ENCODE measurements at places on chromosomes 16 and 17.

- no peak for DNase-seq
These were observed 10.5 kb downstream of the FAM83G start for GRCh38 chr17:18993905-18994526.

GRCh38 chr17:41666237-41666641, 22.4 kb upstream of the EIF1 start:
- DNase-seq, result peak; percentile 60

GRCh38 chr16:87701078-87701460, 64.7 kb downstream of the KLHDC4 start:
- no peak for DNase-seq

DNA sequence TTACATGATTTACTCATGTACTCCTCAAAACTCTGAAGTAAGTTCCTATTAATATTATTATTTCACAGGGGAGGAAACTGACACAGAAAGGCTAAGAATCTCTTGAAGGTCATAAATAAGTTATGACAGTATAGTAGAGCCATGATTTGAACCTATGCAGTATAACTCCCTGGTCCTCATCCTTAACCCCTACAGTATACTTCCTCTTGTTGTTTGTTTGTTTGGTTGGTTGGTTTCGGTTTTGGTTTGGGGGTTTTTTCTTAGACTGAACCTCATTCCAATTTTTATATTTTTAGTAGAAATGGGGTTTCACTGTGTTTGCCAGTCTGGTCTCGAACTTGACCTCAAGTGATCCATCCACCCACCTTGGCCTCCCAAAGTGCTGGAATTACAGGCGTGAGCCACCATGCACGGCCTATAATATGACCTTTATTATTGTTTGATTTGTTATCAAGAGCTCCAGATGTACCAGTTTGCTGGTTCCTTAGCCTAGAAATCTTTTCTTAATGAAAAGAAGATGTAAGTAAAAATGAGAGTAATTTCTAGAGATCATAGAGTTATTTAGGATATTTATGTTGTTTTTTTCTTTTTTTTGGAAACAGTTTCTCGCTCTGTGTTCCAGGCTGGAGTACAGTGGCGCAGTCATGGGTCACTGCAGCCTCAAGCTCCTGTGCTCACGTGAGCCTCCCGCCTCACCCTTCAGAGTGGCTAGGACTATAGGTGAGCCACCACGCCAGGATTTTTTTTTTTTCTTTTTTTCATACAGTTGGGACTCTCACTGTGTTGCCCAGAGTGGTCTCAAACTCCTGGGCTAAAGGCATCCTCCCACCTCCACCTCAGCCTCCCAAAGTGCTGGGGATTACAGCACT, 4.8 kb downstream of the PRR11 start:
- DNase-seq, result peak; percentile 65

GRCh38 chr17:9355846-9356245, 219.8 kb downstream of the STX8 start:
- peak; percentile 10 for DNase-seq

DNA sequence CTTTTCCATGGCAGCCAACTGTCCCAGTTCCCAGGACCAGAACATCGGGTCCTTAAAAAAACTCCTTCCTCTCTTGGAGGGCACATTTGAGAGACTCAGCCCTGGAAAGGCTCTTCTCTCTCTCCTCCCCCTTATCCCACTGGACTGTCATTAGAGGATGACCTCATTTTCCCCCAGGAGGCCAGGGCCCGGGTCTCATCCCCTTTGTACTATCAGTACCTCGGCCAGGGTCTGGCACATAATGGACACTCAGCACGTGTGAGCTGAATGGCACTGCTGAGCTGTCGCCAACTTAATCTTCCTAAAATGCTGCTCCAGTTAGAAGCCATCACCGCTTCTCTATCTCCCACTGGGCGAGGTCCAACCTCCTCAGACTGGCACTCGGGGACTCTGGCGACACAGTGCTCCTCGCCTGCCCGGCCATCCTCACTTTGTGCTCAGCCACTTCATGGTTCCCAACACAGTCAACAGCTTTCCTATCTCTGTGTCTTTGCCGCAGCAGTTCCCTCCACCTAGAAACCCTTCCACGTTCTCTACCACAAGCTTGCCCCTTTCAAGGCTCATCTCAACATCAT, 3.6 kb upstream of the RHBDL3 start:
- DNase-seq, result no peak

DNA sequence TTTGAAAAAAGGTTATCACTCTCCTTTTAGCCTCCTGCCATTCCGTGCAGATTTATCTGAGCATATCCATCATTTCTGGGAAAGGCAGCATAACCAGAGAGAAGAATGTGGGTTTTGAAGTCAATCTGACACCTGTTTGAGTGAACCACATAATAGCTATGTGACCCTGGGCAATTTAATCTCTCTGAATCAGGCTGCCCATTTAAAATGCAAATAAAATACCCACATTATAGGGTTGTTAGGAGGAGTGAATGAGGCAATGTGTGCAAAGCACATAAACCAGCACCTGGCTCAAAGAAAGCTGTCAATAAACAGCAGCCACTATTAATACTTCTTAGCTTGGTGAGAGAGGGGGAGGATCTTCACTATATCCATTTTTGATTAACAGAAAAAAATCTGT, 88.0 kb downstream of the CACNG1 start:
- no peak for DNase-seq

- DNase-seq, result no peak
These were observed 136.0 kb upstream of the TNRC6C start for GRCh38 chr17:77822302-77823030.

DNA sequence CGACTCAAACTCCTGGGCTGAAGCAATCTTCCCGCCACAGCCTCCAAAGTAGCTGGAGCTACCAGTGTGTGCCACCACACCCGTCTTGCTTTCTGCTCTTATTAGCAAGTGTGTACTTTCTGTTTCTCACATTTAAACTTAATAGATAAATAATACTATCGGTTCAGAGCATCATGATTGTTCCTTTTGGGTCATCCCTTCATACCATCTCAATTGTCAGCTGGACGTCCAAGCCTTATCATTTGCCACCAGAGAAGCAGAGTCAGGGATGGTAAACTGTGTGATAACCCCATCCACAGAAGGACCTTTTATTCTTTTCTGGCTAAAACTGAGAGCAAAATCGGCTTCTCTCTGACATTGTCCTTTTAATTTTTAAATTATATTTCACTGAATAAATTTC, 279.8 kb upstream of the GOT2 start:
- no peak for DNase-seq

GRCh38 chr17:63442074-63442473, 4.0 kb downstream of the CYB561 start:
- DNase-seq, result no peak

GRCh38 chr17:13634021-13634420, 32.3 kb upstream of the HS3ST3A1 start:
- no peak for DNase-seq

GRCh38 chr16:57700781-57701551, 6.4 kb downstream of the DRC7 start:
- no peak for DNase-seq

DNA sequence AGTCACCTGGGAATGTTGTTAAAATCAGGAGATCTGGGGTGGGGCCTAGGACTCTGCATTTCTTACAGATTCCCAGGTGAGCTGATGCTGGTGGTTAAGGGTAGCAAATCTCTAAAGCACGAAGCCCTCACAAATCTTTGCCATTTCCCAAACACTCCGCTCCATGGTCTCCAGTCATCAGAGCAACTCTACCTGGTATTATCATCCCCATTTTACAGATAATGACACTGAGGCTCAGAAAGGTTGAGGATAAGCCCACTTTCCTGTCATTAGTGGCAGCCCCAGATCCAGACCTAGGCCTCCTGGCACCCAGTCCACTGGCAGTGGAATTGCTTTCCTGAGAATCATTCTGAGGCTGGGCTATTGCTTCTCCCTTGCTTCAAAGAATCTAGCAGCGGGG, 8.7 kb downstream of the SLC46A1 start:
- DNase-seq, result no peak

GRCh38 chr17:44010966-44011647, 3.7 kb downstream of the TMEM101 start:
- no peak for DNase-seq

DNA sequence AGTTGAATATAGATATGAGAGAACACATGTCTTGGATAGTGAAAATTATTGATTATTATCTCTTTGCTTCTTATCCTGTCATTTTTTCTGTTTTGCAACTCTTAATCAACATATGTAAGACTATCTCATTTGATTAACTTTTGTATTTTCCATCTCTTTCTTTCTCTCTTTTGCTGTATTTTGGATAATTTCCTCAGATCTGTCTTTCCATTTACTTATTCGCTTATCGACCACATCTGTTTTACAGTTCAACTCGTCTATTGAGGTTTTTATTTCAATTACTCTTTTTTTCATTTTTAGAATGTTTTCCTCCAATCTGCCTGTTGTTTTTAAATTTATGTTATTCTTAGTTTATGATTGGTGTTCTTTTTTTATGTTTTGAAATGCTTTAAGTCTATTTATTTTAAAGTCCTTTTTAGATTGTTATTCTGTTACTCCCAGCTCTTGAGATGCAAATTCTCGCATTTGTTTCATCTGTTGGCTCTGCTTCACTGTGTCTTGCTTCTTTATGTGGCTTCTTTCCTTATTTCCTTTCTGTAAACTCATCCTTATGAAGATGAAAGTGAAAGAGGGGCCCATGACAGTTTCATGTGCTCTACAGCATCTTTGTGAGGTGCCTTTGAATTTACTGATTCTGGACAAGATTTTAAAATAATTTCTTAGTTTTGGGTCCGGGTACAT, 87.8 kb upstream of the IRX5 start:
- DNase-seq, result no peak

- DNase-seq, result no peak
These were observed 44.6 kb downstream of the MYH13 start for GRCh38 chr17:10328206-10328605.

DNA sequence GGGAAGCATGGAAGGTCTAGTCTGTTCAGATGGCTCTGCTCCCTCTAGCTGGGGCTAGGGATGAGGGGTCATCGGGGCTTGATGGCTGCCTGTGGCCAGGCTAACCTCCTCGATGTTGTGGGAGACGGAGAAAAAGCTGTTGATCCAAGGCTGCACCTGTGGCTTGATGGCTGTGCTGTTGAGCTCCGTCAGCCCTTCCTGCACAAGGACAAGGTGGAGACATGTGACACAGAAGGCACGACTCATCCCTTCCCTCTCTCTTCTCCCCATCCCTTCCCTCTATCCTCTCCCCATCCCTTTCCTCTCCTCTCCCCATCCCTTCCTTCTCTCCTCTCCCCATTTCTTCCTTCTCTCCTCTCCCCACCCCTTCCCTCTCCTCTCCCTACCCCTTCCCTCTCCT, 28.2 kb downstream of the FCSK start:
- DNase-seq, result no peak

- DNase-seq, result peak; percentile 61
These were observed 53.2 kb upstream of the ZNF750 start for GRCh38 chr17:82892899-82893565.

DNA sequence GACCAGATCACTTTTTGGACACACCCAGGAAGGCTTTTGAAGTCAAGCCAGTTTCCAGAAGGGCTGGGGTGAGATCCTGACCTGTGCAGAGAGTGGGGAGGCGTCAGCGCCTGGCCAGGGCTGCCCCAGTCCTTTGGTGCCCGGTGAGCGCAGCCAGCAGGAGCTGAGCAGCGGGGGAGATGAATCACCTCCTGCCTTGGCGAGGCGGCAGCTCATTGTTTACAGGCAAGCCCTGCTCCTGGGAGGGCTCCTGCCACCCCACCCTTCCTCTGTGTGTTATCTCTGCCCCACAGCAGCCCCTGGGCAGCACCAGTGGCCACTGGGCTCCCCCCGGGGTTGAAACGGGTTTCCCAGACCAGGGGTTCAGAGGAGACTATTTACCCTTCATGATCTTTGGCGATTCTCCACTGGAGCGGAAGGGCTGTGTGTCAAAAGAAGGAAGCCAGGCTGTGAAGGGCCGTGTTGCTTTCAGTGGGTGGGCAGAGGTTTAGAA, 14.1 kb upstream of the ITGB4 start:
- DNase-seq, result peak; percentile 64

GRCh38 chr16:76535-77272, 1.3 kb upstream of the MPG start:
- no peak for DNase-seq

DNA sequence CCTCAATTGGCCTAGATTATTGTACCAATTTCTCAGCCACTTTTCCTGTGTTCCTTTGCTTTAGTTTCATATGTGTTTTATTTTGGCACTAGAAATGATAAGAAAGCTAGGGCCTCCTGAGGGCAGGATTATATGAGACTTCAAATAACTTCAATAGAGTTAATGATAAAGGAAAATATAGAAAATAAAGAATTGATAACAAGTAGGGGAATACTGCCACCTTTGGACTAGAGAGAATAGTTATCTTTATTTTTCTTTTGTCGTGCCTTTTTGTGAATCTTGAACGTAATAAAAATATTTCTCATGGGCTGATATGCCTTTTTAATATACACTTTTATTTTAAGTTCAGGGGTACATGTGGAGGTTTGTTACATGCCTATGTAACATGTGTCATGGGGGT, 29.3 kb upstream of the RBL2 start:
- no peak for DNase-seq

DNA sequence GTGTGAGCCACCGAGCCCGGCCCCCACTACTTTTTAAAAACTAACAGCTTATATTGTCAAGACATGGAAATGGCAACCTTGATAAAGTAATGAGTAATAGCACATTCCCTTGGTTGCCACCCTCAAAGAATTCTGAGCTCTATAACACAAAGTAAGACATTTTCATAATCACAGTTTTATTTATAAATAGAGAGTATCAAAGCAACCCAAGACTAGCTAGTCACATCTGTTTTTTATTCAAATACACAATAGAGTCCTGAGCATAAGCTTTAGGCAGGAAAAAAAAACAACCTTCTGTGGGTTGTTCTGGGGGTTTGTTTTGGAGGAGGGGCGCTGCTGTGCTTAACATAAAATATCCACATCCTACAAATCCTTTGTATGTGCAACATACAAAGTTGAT, 68.7 kb downstream of the CEP95 start:
- DNase-seq, result no peak

GRCh38 chr17:57385975-57386374, 129.7 kb downstream of the MSI2 start:
- DNase-seq, result no peak

DNA sequence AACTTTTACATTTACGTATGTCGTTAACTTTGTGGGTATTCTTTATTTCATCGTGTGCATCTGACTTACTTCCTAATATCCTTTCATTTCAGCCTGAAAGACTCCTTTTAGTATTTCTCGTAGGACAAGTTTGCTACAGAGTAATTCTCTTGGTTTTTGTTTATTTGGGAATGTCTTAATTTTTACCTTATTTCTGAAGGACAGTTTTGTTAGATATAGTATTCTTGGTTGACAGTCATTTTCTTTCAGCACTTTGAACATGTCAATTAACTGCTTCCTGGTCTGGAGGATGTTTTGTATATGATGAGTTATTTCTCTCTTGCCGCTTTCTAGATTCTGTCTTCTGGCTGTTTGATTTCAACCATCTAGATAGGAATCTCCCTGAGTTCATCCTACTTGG, 109.2 kb upstream of the NACA2 start:
- peak; percentile 43 for DNase-seq

GRCh38 chr17:64571746-64572145, 65.0 kb downstream of the CEP95 start:
- no peak for DNase-seq

DNA sequence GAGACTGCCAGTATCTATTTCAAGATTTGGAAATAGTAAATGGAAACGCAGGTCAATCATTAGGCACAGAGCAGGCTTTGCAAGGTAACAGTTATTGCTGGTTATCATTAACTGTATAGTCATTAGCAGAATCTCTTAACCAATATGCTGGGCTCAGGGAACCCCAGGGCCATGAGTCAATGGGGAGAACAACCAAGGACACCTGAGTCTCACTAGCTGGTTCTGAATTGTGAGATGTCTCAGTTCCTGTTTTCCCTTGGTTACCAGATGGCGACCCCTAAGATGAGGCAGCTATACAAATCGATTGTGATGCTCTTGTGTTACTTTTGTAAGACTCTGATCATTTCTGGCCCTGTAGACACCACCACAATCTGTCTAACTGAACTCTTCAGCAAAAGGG, 385.3 kb downstream of the HAPSTR1 start:
- no peak for DNase-seq
